Activated CD8-positive, alpha-beta memory T cell treated with anti-CD3 and anti-CD28 coated beads for 4 hours (primary cell): ENCODE measurements at places on chromosomes 6 and 20.

DNA sequence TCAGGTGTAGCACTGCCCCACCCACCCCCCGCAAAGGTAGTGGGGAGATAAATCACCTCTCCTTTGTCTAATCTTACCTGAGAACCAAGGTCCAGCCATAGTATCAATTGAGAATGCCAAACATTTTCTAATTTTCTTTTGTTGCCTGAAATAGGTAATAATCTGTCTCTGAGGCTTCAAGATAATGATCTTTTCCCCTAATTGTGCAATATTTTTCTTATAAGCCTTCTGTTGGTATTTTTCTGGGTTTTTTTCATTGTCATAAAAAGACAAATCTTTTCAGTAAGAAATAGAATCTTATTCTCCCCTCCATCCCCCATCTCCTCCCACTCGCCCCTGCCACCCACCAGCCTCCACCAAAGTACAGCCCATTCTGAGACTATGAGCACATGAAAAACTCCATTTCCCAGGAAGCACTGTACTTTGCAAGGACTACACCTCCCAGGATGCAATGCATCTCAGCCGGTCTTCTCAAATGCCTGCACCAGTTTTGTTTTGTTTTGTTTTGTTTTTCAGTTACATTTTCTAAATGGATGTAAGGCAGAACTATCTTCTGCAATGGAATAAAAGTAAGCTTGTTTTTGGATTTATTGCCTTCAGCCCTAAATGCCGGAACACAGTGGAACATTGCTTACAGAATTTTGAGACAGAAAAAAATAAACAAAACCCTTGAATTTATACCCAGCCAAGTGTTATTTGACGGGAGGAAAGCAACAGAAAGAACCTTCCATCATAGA, 268.0 kb downstream of the TFAP2A start:
- DNase-seq, result no peak

GRCh38 chr6:52180787-52181558, 5.2 kb upstream of the IL17A start:
- no peak for DNase-seq

GRCh38 chr6:67433124-67433523, 1202.0 kb upstream of the ADGRB3 start:
- no peak for DNase-seq

GRCh38 chr6:12483712-12484111, 193.6 kb downstream of the EDN1 start:
- DNase-seq, result no peak

- DNase-seq, result no peak
Measured at GRCh38 chr20:13231031-13231752, 10.1 kb downstream of the ISM1 start.

DNA sequence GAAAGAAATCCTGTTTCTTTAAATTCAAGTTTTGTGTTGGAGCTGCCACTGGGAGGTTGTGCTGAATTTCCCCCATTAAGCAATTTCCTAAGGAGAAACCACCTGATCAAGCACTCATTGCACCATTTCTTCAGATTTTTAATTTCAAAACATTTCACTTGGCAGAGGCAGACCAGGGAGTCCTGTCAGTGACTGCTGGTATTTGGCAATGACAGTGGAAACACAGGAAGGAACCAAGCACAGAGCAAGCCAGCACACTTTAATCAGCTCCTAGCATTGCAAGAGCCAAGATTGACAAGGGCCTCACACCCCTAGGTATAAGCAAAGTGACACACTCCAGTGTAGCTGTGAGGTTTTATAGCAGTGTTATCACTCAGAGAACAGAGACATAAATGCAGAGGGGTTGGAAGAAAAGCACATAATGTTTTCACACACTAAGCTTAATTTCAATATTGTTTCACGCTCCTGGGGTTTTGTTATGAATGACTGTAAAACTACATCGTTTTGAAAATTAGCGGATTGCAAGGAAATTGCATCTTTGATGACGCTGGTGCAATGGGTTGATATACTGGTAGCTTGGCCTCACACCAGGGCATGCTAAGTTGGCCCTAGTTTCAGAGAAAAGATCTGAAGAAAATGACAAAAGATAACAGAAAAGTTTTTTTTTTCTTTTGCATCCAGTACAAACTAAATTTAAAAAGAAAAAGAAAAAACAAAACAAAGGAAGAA, 768.4 kb downstream of the TFAP2A start:
- no peak for DNase-seq

DNA sequence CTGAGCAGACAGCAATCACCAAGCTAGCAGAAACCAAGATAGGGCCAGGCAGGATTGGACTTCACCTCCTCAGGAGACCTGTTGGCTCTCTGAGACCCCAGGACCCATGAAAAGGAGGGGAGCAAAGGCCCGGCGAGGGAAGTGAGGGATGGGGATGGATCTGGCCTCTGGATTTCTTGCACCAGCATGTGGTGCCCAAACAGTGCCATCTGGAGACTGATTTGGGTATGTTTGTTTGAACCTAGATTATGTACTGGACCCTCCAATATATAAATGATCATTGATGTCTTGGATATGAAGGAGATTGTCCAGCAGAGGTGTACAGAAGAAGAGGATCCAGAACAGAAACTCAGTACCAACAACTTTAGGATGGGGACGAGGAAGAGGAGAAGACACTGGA, 83.4 kb upstream of the LY86 start:
- no peak for DNase-seq

GRCh38 chr6:95266537-95267258, 310.6 kb upstream of the MANEA start:
- DNase-seq, result no peak

GRCh38 chr20:3640259-3640658, 22.9 kb downstream of the GFRA4 start:
- DNase-seq, result no peak

GRCh38 chr6:79570129-79571029, 33.1 kb upstream of the LCA5 start:
- DNase-seq, result no peak

DNA sequence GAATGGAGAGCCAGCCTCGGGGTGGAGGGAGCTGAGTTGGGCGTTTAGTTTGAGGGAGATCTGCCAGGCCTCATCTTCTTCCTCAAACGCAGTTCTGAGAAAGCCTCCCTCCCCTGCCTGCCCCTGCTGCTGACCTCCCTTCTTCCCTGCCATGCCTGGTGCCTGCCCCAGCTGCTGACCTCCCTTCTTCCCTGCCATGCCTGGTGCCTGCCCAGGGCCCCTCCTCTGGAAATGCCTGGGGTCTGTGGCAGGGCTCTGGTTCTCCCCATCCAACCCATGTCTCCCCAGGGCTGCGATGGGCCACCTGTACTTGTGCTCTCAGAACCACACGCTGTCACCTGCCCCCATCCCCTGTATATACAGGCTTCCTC, 114.6 kb downstream of the VEGFA start:
- no peak for DNase-seq

- DNase-seq, result no peak
Measured at GRCh38 chr20:62603021-62603906, 39.0 kb upstream of the SLCO4A1 start.

DNA sequence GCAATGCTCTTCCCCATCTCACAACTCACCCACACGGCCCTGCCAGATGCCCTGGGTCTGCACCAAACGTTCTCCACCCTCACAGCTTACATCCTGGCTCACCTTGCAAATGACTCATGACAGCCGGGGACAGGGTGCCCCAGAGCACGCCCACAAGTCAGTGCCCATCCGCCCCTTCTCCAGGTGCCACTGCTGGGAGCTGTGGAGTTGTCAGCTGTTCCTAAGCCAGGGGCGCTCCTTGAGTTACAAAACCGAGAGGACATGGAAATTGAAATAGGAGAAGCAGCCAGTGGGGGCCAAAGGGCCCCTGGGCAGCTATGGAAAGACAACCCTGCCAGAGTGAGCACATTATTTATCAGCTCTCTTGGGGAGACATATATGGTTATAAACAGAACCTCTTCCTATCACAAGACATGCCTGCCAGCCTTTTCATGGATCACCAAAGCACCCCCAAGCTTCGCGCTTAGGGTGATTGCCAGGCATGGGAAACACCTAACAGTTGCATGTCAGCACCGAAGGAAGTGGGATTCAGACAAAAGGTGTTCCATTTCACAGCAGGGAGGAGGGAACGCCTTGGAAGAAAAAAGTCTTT, 236.8 kb downstream of the LY86 start:
- DNase-seq, result no peak

DNA sequence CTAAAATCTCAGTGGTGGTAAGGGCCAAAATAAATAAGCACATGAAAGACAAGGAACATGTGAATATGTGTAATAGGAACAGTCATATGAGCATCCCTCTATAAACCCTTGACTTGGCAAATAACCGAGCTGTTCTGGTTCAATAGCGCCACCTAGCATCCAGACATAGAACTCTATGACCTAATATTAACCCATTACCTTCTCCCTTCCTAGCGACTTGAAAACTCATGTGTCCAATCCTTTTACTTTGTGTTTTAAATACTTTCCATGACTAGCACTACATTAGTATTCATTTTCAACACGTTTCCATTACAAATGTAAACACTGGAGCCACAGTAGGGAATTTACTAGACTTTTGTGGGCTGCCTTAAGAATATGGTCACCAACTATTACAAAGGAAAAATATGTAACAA, 279.7 kb downstream of the UST start:
- no peak for DNase-seq

- DNase-seq, result no peak
Measured at GRCh38 chr20:50659975-50660670, 31.2 kb downstream of the RIPOR3 start.

DNA sequence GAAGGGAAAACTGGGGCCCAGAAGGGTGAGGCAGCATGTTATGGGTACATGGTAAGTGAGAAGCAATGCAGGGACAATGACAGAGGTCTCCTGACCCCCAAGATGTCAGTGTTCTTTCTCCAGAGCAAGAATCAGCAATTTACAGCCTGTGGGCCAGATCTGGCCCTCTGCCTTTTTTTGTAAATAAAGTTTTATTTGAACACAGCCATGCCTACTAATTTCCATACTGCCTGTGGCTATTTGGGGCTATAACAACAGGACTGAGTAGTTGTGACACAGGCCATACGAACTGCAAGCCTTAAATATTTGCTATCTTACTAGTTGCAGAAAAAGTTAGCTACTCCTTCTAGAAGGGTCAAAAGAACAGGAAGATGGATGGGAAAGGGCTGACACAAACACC, 52.5 kb downstream of the PTPRT start:
- DNase-seq, result no peak

DNA sequence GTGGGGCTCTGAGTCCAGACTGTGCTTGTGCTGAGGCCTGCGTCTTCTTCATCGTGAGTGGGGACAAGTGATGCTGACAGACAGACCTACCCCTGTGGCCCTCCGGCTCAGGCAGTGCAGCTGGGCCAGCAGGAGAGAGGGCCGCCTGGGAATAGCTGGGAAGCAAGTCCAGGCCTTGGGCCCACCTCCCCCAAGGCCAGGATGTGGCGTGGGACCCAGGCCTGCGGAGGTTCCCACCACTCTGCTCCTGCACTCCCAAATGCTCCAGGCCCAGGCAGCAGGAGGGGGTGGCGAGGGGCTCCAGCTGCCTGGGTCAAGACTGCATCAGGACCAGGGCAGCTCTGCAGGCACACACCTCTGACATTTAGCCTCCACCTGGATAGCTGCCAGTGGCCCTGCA, 38.3 kb downstream of the DAAM2 start:
- DNase-seq, result no peak

GRCh38 chr6:11965499-11965898, 46.6 kb upstream of the HIVEP1 start:
- DNase-seq, result no peak

GRCh38 chr6:52377538-52378221, 15.7 kb downstream of the PAQR8 start:
- DNase-seq, result no peak

DNA sequence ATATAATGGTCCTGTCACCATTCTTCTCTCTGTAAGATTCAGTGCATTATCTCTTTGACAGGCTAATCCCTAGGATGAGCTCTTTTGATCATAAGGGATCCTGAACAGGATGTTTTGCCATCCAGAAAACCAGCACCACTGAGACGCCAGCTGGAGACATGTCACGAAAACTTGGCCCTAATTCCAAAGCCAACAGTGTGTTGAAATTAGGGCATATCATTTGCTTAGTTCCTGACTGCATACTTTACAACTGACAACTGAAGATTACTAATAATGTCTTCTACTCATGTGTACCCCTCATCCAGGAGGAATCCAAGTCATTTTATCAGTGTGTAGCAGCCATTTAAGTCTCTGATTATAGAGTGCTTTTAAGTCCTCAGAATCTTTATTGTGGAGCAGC, 243.6 kb downstream of the KCNQ5 start:
- DNase-seq, result no peak

- no peak for DNase-seq
Measured at GRCh38 chr6:75503291-75503690, 9.7 kb upstream of the FILIP1 start.

DNA sequence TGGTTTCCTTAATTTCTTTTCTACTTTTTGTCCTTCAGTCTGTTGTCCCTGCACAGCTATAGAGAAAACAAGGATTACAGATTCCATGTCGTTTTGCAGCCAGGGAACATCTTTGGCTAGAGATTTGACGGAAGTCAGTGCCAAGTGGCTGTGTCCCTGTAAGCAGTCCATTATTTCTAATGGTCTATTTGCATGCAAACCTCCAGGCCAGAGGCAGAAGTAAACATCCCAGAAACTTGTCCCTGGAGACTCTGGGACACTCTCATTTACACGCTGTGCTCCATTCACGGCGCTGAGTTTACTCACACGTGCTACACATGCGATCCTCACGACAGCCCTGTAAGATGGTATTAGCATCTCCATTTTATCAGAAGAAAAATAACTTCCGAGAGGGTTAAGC, 355.5 kb downstream of the PRKN start:
- no peak for DNase-seq

DNA sequence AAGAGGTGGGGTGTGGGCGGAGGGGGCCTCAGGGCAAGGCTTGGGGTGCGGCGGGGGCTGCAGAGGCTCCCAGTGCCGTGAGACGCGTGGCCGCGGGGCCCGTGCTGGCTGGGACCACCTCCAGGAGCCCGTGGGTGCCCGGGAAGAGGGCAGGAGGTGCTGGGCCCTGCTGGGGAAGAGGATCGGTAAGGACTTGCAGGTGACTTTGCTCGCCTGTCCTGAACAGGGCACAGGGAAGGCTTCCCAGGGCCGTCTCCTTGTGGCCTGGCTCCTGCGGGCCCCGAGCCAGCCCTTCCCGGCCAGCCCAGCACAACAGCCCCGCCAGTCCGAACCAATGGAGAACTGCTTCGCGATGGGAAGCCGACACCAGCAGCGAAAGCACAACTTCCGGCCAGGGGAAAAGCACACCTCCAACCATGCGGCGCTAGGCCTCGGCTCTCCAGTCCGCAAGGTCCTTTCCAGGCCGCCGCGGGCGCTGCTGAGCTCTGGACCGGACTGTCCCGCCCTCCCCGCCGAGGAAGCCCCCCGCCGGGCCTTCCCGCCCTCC, 32.3 kb downstream of the IRF4 start:
- DNase-seq, result no peak

- DNase-seq, result no peak
Measured at GRCh38 chr6:2558098-2558680, 192.5 kb downstream of the MYLK4 start.

GRCh38 chr6:2147766-2148448, 97.5 kb downstream of the GMDS start:
- no peak for DNase-seq

GRCh38 chr6:88513471-88513870, 347.3 kb upstream of the CNR1 start:
- DNase-seq, result no peak
